ENCODE measurements at places on chromosomes 5 and 9.

GRCh38 chr5:75509956-75510355 lies 1.5 kb downstream of the CERT1 start:
- DNase-seq: no peak

DNA sequence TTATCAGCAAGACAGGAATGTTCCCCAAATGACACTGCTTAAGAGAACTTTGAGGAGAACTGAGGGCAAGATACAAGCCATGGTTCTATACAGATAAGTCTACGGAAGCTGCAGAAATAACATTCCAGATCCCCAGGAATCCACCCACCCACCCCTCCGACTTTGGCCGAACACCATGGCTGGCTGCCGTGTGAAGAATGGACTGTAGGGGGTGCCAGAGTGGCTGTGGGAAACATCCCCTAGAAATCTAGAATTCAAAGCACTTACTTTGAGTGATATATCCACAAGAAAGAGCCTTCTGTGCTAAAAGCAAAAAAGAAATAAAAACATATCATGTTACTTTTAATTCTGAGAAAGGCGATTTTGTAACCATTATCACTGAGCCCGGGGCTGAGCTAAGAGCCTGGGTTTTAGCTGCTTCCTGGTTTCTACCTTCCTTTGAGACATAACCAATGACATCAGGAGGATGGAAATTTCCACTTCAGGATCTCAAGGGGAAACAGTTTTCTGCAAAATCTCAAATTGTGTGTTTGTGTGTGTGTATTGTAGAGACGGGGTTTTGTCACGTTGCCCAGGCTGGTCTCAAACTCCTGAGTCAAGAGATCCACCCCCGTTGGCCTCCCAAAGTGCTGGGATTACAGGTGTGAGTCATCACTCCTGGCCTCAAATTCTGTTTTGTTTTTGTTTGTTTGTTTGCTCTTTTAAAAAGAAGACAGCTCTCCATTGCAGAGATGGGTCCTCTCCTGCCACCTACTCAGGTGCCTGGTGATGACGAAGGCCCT lies 36.4 kb downstream of the GGTA1 start:
- no peak for DNase-seq

GRCh38 chr5:54990841-54991258 lies 5.5 kb upstream of the ESM1 start:
- no peak for DNase-seq

- no peak for DNase-seq
These were observed 330.6 kb downstream of the NSG2 start for GRCh38 chr5:174376056-174376455.

- DNase-seq: no peak
These were observed 581.8 kb downstream of the TAF11L14 start for GRCh38 chr5:18216016-18216415.

GRCh38 chr5:34742061-34742460 lies 85.9 kb downstream of the RAI14 start:
- DNase-seq: no peak

GRCh38 chr5:150763023-150763769 lies 4.4 kb upstream of the DCTN4 start:
- no peak for DNase-seq

DNA sequence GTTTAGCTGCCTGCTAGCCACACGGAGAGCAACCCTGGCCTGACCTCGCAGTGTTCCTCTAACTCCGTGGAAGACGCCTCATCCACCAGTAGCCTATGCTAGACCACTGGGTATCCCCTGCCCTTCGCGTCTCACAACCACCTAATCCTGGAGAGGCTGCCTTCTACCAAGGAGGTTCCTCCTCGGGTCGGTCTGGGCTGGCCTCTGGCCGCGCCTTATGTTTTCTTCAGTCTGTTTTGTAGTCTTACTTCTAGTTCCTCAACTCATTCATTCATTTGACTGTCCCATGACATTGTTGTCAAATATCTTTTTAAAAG lies 1.6 kb upstream of the TPM2 start:
- DNase-seq: no peak

DNA sequence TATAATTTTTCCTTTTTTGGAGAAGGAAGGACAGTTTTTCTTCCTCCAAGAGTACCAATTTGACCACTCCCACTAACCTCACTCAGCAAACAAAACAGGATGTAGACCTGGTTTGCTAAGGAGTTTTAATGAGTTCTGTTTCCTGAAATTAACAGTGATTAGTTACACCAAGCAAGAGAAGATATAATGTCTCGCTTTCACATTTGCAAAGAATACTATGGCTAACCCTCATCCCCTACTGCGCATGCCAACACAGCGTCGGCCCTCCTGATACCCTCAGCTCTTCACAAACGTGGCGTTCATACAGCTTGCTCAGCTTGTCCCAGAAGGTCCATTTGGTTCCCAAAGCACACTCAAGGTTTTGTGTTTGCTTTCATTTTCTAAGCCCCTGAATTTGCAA lies 41.9 kb upstream of the IPPK start:
- no peak for DNase-seq

DNA sequence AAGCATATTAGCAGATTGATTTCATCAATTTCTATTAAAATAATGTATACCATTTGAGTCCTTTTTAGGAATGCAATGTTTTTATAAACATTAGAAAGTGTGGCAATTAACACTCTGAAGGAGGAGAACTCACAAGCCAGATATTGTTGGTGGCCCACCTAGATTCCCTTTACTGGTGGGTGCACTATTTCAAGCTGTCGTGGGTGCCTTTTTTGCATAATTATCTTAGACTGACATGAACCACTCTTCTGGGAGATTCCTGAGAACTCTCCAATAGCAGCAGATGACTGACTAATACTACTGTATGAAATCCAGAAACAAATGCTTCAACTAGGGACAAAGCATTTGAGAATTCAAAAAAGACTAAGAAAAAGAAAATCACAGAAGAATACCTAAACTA lies 526.0 kb downstream of the CDH18 start:
- DNase-seq: no peak

- DNase-seq: no peak
These were observed 112.5 kb downstream of the MPDZ start for GRCh38 chr9:13166996-13167395.

- DNase-seq: no peak
These were observed 28.8 kb upstream of the TNFAIP8 start for GRCh38 chr5:119327018-119327417.

DNA sequence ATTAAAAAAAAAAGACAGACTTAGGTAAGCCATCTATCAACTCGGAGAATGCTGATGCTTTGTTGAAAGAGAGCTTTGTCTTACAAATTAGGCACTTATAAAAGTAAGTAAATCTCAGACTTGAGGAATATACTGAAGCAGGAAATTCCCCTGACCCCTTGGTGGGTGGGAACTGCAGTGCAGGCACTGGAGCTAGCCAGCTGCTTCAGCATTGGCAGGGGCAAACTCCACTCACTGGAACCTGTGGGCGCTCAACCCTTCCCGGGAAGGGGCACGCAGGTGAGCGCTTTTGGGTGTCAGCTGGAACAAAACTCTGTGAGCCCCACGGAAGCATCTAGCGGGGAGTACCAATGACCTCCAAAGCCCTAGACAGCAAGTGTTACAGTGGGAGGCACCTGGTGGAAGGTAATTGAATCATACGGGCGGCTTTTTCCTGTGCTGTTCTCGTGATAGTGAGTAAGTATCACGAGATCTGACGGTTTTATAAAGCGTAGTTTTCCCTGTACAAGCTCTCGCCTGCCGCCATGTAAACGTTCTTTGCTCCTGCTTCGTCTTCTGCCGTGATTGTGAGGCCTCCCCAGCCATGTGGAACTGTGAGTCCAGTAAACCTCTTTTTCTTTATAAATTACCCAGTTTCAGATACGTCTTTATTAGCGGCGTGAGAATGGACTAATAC lies 628.0 kb upstream of the CDH18 start:
- no peak for DNase-seq

DNA sequence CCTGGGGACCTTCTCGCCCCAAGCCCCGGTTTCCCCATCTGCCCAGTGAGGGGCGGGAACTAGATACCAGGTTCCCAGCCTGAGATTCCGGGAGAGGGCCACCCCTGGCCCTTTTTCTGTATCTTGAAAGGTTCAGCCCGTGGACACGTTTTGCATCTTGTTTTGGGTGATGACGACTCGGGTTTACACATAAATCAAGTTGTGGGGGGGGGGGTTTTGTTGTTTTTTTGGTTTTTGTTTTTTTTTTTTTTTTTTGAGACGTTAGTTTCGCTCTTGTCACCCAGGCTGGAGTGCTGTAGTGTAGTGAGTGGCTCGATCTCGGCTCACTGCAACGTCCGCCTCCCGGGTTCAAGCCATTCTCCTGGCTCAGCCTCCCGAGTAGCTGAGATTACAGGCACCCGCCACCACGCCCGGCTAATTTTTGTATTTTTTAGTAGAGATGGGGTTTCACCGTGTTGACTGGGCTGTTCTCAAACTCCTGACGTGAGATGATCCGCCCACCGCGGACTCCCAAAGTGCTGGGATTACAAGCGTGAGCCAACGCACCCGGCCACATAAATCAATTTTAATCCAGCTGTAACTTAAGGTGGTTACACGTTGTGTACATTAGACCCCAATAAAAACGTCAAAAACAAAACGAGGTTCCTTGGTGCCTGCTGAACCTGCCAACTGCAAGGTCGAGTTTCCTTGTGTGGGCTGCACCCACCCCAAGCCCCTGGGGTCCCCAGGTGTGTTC lies 1.1 kb upstream of the BRD3 start:
- DNase-seq: no peak

GRCh38 chr5:81068635-81069034 lies 108.5 kb downstream of the RASGRF2 start:
- no peak for DNase-seq

DNA sequence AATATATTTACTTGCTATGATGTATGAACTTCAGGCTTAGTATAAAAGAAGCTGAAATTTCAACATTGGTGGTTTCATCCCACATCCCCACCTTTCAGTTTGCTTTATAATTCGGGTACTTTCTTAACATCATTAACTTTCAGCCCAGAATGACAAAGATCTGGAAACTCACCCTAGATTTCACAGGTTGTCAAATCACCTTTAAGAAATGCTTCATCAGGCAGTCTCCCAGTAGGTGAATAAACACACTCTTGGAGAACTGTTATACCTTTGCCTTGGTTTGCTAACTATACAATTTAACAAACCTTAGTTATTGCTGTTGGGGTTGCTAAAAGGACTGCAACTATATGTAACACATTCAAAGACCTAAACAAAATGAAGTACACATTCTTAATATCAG lies 54.4 kb downstream of the MLANA start:
- DNase-seq: no peak

DNA sequence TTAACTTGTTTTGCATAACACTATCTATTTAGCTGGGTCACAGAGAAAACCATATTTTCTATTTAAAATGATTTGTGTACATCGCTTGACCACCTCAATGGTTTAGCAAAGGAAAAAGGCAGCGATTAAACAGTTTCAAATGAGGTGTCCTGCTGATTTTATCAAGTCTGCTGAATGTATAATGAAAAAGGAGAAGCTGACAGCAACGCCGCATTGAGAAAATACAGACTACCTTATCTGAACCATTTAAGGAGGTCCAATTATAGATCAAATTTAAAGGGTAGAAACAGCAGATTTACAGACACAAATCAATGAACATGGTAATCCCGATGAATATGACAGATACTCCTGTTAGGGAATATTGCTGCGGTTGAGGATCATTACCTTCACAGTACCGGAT lies 29.6 kb downstream of the PSMB7 start:
- no peak for DNase-seq

GRCh38 chr9:134565316-134565915 lies 76.2 kb upstream of the COL5A1 start:
- DNase-seq: no peak

GRCh38 chr9:128902351-128903078 lies 18.3 kb upstream of the PHYHD1 start:
- DNase-seq: peak; percentile 59

DNA sequence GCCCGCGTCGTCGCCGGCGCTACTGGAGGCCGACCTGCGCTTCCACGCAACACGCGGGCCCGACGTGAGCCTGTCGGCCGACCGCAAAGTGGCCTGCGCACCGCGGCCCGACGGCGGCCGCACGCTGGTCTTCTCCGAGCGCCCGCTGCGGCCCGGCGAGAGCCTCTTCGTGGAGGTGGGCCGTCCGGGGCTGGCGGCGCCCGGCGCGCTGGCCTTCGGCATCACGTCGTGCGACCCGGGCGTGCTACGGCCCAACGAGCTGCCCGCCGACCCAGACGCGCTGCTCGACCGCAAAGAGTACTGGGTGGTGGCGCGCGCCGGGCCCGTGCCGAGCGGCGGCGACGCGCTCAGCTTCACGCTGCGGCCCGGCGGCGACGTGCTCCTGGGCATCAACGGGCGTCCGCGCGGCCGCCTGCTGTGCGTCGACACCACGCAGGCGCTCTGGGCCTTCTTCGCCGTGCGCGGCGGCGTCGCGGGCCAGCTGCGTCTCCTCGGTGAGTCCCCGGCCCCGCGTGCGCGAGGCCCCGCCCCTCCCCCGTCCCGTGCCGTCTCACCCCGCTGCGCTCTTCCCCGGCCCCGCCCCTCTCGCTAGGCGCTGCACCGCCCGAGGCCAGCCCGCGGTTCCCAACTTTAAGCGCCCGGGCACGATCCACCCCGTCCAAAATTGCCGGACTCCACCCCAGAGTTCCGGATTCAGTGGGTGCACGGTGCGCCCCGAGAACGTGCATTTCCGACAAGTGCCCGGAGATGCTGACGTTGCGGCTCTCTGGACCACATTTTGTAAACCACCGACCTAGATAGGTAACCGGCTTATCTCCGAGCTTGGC lies 42.8 kb downstream of the NEURL1B start:
- peak; percentile 45 for DNase-seq

DNA sequence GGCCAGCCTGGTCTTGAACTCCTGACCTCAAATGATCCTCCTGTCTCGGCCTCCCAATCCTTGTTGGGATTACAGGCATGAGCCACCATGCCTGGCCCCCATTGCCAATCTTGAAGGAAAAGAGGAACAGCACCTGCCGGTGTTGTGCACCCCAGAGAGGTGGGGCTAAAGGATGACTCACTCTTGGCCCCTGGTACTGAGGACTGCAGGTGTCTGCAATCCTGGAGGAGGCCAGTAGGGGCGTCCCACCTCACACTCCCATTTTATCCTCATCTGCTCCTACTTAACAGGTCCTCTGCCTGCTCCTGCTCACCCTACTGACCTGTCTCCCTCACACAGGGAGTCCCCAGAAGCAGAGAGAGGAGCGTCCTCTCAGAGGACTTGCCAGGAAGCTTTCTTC lies 390.4 kb downstream of the ARHGEF28 start:
- no peak for DNase-seq

DNA sequence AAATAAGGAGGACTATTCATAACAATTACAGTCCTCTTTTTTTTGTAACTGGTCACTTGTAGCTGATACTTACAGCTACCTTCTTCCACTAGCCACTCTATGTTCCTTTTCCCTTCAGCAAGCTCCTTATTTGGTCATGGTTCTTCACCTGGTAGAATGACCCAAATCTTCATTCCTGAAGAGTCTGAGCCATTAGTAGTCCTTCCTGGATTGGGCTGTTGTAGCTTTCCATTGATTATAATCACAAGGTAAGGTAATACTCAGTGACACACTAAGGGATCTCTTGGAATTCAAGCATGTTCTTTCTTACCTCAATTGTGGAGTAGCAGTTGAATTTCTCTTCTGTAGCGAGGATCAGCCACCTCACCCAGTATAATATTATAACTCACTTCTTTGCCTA lies 25.5 kb upstream of the ITGA2 start:
- no peak for DNase-seq

GRCh38 chr9:69556707-69557106 lies 115.5 kb downstream of the APBA1 start:
- no peak for DNase-seq

GRCh38 chr5:57034201-57034916 lies 82.4 kb upstream of the MIER3 start:
- DNase-seq: no peak
